CD4-positive, alpha-beta memory T cell (primary cell): ENCODE measurements at places on chromosomes 7 and 10. TPM values are rescaled to one million over a fixed set of nuclear protein-coding genes. Genes with fewer than 3 reads are reported as not detected.

Gene RGS10
- 115 TPM for total RNA-seq

DNA sequence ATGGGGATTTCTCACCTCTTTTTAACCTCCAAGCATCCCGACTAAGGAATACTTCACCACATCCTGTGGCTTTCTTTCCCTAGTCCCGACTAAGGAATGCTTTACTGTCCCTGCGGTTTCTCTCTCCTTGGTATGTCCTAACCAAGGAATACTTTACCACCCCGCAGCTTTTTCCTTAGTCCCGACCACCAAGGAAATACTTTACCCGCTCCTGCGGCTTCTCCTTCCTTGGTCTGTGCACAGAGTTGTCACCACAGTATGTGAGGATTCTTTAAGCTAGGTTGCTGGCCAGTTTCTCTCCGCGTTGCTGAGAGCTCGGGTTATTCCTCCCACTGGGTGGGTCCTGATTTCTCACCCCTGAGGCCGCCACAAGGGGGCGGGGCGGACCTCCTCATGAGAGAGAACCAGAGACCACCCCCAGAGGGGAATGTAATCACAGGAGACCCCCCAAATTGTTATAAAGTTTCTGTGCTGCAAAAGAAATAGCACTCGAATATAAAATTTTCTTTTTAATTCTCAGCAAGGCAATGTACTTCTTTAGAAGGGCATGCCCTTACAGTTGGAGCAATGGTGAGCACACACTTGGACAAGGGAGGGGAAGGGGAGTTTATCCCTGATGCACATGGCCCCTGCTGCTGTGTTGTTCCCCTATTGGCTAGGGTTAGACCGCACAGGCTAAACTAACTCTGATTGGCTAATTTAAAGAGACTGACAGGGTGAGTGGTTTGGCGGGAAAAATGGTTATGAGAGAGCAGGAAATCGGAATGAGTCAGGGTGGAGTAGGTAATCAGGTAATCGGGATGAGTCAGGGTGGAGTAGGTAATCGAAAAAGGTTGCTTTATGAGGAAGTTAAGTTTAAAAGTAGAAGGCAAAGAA, 12.8 kb downstream of the SUGCT start:
- no peak for DNase-seq
- H3K4me1 ChIP-seq: no peaks in the 10 kb centered on the region
- H3K27ac ChIP-seq: no peak overlapping the region
- no peaks in the 10 kb centered on the region for H3K27me3 ChIP-seq
- no peak overlapping the region for H3K4me3 ChIP-seq
- H3K36me3 ChIP-seq: no peaks in the 10 kb centered on the region

GRCh38 chr7:82234457-82235049, 209.0 kb downstream of the CACNA2D1 start:
- H3K27ac ChIP-seq: no peak overlapping the region
- no peaks in the 10 kb centered on the region for H3K4me1 ChIP-seq
- H3K27me3 ChIP-seq: no peaks in the 10 kb centered on the region
- no peak overlapping the region for H3K4me3 ChIP-seq
- H3K36me3 ChIP-seq: no peaks in the 10 kb centered on the region

Gene ALOX5
- total RNA-seq: 3.3 TPM

- no peaks in the 10 kb centered on the region for H3K27me3 ChIP-seq
- no peak overlapping the region for H3K4me3 ChIP-seq
- H3K4me1 ChIP-seq: no peaks in the 10 kb centered on the region
- no peak overlapping the region for H3K27ac ChIP-seq
These were observed 192.8 kb downstream of the GPAM start for GRCh38 chr10:111990734-111991133.

Gene PNLIPRP3
- not detected for total RNA-seq

Gene GPR146
- total RNA-seq: 10.1 TPM

GRCh38 chr10:89301232-89301631, 614 bp upstream of the IFIT2 start:
- no peaks in the 10 kb centered on the region for H3K36me3 ChIP-seq
- peak overlapping the region; percentile 69 for H3K4me3 ChIP-seq
- DNase-seq: no peak
- peak overlapping the region; percentile 75 for H3K27ac ChIP-seq

Gene VWA2
- not detected for total RNA-seq

Gene IFRD1
- total RNA-seq: 57.0 TPM

Gene MEIG1
- total RNA-seq: not detected

DNA sequence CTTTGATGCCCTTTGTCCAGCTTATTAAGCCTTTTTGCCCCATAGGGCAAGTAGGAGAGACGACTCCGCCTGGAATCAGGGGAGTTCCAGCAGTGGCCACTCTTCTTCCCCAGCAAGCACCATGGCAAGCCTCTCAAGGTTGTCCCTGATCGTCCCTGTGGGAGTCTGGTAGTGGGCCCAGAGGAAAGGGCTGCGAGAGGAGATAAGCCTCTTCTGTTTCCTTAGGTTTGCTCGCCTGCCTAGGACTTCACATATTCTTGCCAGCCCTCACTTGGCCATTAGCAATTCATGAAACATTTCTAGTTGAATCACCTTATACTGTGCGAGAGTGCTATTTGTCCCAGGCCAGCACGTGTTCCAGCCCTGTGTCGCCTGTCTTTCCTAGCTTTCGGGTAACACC, 47.8 kb upstream of the CPN1 start:
- H3K4me3 ChIP-seq: no peak overlapping the region
- no peaks in the 10 kb centered on the region for H3K4me1 ChIP-seq
- no peak overlapping the region for H3K27ac ChIP-seq
- DNase-seq: no peak
- no peaks in the 10 kb centered on the region for H3K27me3 ChIP-seq

DNA sequence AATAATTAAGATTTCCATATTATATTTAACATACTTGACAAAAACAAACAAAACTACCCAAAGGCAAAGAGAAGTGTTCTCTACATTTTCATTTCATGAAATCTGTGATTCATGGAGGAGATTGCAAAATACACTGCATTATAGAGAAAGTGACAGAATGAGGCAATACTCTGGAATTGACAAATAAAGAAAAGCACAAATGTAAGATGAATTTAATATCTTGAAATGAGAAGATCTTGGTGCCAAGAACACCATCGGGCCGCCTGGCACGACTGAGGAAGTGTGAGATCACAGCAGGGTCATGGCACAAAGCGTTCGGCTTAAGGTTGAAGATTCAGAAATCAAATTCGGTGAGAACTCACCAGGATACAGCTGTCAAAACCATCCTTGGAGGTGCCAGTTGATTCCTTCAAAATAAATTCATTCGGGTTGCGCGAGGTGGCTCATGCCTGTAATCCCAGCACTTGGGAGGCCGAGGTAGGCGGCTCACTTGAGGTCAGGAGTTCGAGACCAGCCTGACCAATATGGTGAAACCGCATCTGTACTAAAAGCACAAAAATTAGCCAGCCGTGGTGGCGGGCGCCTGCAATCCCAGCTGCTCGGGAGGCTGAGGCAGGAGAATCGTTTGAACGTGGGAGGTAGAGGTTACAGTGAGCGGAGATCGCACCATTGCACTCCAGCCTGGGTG, 174.0 kb upstream of the PFKP start:
- H3K4me1 ChIP-seq: no peaks in the 10 kb centered on the region
- no peak overlapping the region for H3K27ac ChIP-seq
- no peak for DNase-seq
- no peak overlapping the region for H3K4me3 ChIP-seq
- H3K36me3 ChIP-seq: no peaks in the 10 kb centered on the region

- peak; percentile 18 for DNase-seq
- H3K4me1 ChIP-seq: no peaks in the 10 kb centered on the region
- no peaks in the 10 kb centered on the region for H3K36me3 ChIP-seq
- no peak overlapping the region for H3K4me3 ChIP-seq
- no peak overlapping the region for H3K27ac ChIP-seq
These were observed 15.6 kb downstream of the FAM107B start for GRCh38 chr10:14758994-14759664.

GRCh38 chr7:125834421-125834820, 904.8 kb upstream of the POT1 start:
- H3K27ac ChIP-seq: no peak overlapping the region
- DNase-seq: no peak
- H3K4me1 ChIP-seq: no peaks in the 10 kb centered on the region
- H3K4me3 ChIP-seq: no peak overlapping the region
- no peaks in the 10 kb centered on the region for H3K27me3 ChIP-seq

GRCh38 chr10:72736828-72737220, 44.9 kb downstream of the MCU start:
- H3K27me3 ChIP-seq: no peaks in the 10 kb centered on the region
- H3K36me3 ChIP-seq: no peaks in the 10 kb centered on the region
- no peak for DNase-seq
- no peak overlapping the region for H3K27ac ChIP-seq
- H3K4me3 ChIP-seq: no peak overlapping the region
